Mammary microvascular endothelial cell (primary cell): ENCODE measurements at places on chromosomes 12 and 14. TPM values are rescaled to one million over a fixed set of nuclear protein-coding genes. Genes with fewer than 3 reads are reported as not detected.

The GALNT16 gene
- total RNA-seq, result 0.34 and 0.87 TPM in 2 replicates

The SPIC gene
- not detected in 2 replicates for total RNA-seq

The ANG gene
- 6.0 and 6.1 TPM in 2 replicates for total RNA-seq

The STYK1 gene
- 7.3 and 9.6 TPM in 2 replicates for total RNA-seq

The NUP37 gene
- total RNA-seq, result 65.9 and 69.9 TPM in 2 replicates

The CLEC1A gene
- total RNA-seq, result 21.0 and 33.7 TPM in 2 replicates

The TBK1 gene
- 24.3 and 25.9 TPM in 2 replicates for total RNA-seq

The GSC gene
- total RNA-seq, result not detected in 2 replicates

The TAS2R7 gene
- total RNA-seq, result not detected in 2 replicates

The NRXN3 gene
- 0.27 and 0.49 TPM in 2 replicates for total RNA-seq

The SERPINA3 gene
- not detected in 2 replicates for total RNA-seq

The CLEC7A gene
- total RNA-seq, result not detected in 2 replicates

The MYF6 gene
- not detected in 2 replicates for total RNA-seq

The OR6C70 gene
- total RNA-seq, result not detected in 2 replicates

The IFI27 gene
- total RNA-seq, result 2,890 and 3,107 TPM in 2 replicates

The PTPN21 gene
- 4.9 and 7.0 TPM in 2 replicates for total RNA-seq

The CCDC177 gene
- not detected in 2 replicates for total RNA-seq

The RNFT2 gene
- 2.3 and 3.7 TPM in 2 replicates for total RNA-seq

The MGST1 gene
- 28.5 and 34.8 TPM in 2 replicates for total RNA-seq

The ADAMTS20 gene
- total RNA-seq, result not detected in 2 replicates

The NGB gene
- total RNA-seq, result not detected in 2 replicates

The NOXRED1 gene
- not detected in 2 replicates for total RNA-seq

The CLEC6A gene
- total RNA-seq, result not detected in 2 replicates

The PRIMA1 gene
- not detected in 2 replicates for total RNA-seq

The MUCL1 gene
- total RNA-seq, result not detected in 2 replicates

The NINJ2 gene
- 0.93 and 5.7 TPM in 2 replicates for total RNA-seq

The BEST3 gene
- total RNA-seq, result not detected in 2 replicates

The ALX1 gene
- not detected in 2 replicates for total RNA-seq

The GLIPR1L1 gene
- not detected in 2 replicates for total RNA-seq

The HOXC9 gene
- not detected in 2 replicates for total RNA-seq

The LRTM2 gene
- total RNA-seq, result not detected in 2 replicates

The LHX5 gene
- total RNA-seq, result not detected in 2 replicates

The KRT82 gene
- not detected in 2 replicates for total RNA-seq

The KITLG gene
- total RNA-seq, result 80.9 and 81.3 TPM in 2 replicates

The L2HGDH gene
- total RNA-seq, result 5.2 and 5.4 TPM in 2 replicates

The ABCC9 gene
- 0.05 and 0.07 TPM in 2 replicates for total RNA-seq

The KLRD1 gene
- not detected in 2 replicates for total RNA-seq

The CHD8 gene
- total RNA-seq, result 34.9 and 38.7 TPM in 2 replicates

The PTPRQ gene
- not detected in 2 replicates for total RNA-seq

The OR6C2 gene
- total RNA-seq, result not detected in 2 replicates

The CPNE6 gene
- not detected in 2 replicates for total RNA-seq

The HOXC10 gene
- not detected in 2 replicates for total RNA-seq

The SYNE2 gene
- total RNA-seq, result 39.0 and 48.8 TPM in 2 replicates

The PZP gene
- 0.05 and 0.20 TPM in 2 replicates for total RNA-seq

The GSKIP gene
- 27.0 and 27.4 TPM in 2 replicates for total RNA-seq

The KLHDC2 gene
- 22.2 and 30.5 TPM in 2 replicates for total RNA-seq

The PPM1A gene
- 13.4 and 15.5 TPM in 2 replicates for total RNA-seq
